ENCODE measurements at places on chromosomes 4 and X.

- no peak for DNase-seq
- no peak overlapping the region for H3K4me3 ChIP-seq
- H3K4me1 ChIP-seq, result no peaks in the 10 kb centered on the region
- H3K27ac ChIP-seq, result no peak overlapping the region
Observed at GRCh38 chrX:24862343-24862742, 153.4 kb downstream of the ARX start.

DNA sequence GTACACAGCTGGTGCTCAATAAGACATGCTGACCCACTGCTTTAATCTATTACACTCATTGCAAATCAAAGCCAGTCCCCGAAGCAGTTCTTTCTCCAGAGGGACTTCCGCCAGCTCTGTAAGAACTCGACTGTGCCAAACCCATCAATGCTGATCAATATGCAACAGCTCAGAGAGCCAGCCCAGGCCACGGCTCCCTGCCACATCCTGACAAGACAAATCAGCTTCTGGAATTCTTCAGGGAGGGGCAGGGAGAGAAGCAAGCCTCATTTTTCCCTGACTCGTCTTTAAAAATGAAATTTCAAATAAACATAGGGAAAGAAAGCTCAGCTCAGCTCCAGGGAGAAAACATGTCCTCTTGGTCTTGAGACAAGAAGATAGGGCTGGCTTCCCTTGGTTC, 5.3 kb upstream of the ADRA2C start:
- no peak overlapping the region for H3K27ac ChIP-seq
- H3K4me3 ChIP-seq, result no peak overlapping the region
- H3K36me3 ChIP-seq, result no peaks in the 10 kb centered on the region
- peaks cover 21% of the 10 kb centered on the region for H3K27me3 ChIP-seq

DNA sequence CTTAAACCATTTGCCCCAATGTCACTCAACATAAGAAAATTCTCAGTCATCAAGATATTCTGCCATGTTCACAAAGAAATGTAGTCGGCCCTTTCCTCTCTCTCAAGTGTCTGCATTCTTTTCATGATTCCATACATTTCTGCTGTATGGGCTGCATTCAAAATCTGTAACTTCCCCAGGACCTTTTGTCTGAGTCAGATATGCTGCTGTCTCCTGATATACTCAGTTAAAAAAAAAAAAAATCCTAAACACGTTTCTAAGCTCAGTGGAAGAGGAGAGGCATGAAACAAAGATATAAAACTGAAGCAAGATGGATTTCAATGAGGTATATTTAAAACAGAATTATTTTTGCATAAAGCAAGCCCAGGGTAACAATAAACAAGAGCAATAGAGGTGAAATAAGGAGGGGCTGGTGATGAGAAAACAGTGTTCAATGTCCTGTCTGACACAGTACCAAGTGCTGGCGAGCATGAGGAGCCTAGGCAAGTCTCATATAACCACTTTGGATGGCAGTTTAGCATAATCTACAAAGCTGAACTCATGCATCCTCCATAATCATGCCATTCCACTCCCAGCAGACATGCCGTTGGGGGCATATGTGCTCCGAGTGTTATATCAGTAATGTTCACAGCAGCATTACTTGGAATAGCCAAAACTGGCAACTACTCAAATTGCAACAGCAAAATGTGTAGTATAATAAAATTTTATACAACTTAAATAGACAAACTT, 76.7 kb downstream of the MANBA start:
- H3K4me3 ChIP-seq, result no peak overlapping the region
- no peaks in the 10 kb centered on the region for H3K4me1 ChIP-seq
- H3K27ac ChIP-seq, result no peak overlapping the region

DNA sequence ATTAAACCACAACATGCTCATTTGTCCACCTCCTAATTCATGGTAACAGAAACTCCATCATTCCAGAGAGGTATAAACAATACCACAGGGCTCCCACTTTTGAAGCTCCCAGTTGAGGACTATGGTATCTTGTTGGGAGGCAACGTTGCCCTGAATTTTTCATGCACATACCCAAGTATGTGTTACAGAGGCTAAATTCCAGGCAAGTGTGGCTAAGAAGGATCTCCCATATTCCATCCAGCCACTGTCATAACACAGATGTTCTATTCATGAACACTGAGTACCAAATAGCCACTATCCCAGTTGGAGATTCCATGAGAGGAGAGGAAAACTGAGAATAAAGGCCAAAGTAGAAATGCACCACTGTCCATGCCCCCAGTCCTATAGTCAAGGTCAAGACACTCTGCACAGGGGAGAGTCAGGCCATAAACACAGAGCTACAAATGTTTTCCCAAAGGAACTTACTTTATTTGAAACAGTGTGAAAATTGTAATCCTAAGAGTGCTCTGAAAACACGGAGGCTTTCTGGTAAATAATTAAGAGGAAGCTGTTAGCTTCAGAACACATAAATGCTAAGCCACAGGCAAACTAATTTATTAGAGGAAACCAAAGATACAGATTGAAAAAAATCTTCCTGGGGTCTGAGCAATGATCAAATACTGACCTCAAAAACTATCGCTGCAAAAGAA, 42.4 kb upstream of the TMPRSS11B start:
- peak; percentile 4 for DNase-seq
- no peak overlapping the region for H3K4me3 ChIP-seq
- no peaks in the 10 kb centered on the region for H3K27me3 ChIP-seq
- H3K27ac ChIP-seq, result no peak overlapping the region
- peaks cover 12% of the 10 kb centered on the region for H3K4me1 ChIP-seq

DNA sequence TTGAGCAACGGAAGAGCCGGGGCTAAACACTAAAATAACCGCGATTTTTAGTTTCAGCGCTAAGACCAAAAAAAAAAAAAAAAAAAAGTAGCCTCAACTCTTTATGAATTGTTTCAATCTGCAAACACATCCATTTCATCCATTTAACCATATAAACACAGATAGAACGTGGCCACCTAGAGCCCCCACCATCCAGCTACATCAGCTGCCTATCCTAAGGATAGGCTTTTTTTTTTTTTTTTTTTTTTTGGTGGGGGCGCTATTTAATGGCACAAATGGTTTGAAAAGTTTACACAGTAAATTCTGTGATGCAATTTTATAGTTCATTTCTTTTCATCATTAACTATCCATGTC, 492 bp upstream of the HDAC8 start:
- no peak for DNase-seq
- H3K27ac ChIP-seq, result no peak overlapping the region
- peak overlapping the region; percentile 68 for H3K4me3 ChIP-seq
- H3K36me3 ChIP-seq, result peaks cover 10% of the 10 kb centered on the region
- H3K27me3 ChIP-seq, result no peaks in the 10 kb centered on the region
- H3K4me1 ChIP-seq, result no peaks in the 10 kb centered on the region

- no peak overlapping the region for H3K27ac ChIP-seq
- no peaks in the 10 kb centered on the region for H3K4me1 ChIP-seq
- DNase-seq, result no peak
- no peak overlapping the region for H3K4me3 ChIP-seq
Observed at GRCh38 chrX:71671043-71671780, 3.9 kb downstream of the LOC101059915 start.

- H3K27ac ChIP-seq, result no peak overlapping the region
- peaks cover 3% of the 10 kb centered on the region for H3K27me3 ChIP-seq
- H3K36me3 ChIP-seq, result no peaks in the 10 kb centered on the region
Observed at GRCh38 chrX:18098763-18099162, 121.9 kb downstream of the BEND2 start.

GRCh38 chr4:5381961-5382441, 326.4 kb downstream of the EVC2 start:
- no peak overlapping the region for H3K4me3 ChIP-seq
- no peaks in the 10 kb centered on the region for H3K27me3 ChIP-seq
- no peak overlapping the region for H3K27ac ChIP-seq
- no peaks in the 10 kb centered on the region for H3K36me3 ChIP-seq
- no peak for DNase-seq

- no peaks in the 10 kb centered on the region for H3K36me3 ChIP-seq
- H3K27ac ChIP-seq, result no peak overlapping the region
- no peaks in the 10 kb centered on the region for H3K27me3 ChIP-seq
- H3K4me1 ChIP-seq, result no peaks in the 10 kb centered on the region
- H3K4me3 ChIP-seq, result no peak overlapping the region
Observed at GRCh38 chr4:77432717-77433417, 172.8 kb upstream of the CXCL13 start.

DNA sequence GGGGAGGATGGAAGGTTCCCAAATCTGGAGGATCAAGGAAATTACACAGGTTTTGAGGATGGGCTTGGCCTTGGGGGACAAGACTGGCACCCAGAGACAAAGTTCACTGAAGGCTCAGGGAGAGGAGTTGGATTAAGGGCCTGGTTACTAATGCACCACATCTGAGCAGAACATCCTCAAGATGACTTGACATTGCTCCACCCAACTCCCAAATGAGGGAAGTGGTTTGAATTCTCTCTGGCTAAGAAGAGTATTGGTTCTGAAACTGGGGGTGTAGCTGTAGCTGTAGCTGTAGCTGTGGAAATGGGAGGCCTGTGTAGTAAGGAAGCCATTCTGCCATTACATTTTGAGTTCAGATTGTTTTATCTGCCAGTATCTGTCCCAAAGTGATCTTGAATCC, 129.4 kb downstream of the RASL11B start:
- H3K4me1 ChIP-seq, result no peaks in the 10 kb centered on the region
- H3K27me3 ChIP-seq, result no peaks in the 10 kb centered on the region
- no peak overlapping the region for H3K4me3 ChIP-seq

DNA sequence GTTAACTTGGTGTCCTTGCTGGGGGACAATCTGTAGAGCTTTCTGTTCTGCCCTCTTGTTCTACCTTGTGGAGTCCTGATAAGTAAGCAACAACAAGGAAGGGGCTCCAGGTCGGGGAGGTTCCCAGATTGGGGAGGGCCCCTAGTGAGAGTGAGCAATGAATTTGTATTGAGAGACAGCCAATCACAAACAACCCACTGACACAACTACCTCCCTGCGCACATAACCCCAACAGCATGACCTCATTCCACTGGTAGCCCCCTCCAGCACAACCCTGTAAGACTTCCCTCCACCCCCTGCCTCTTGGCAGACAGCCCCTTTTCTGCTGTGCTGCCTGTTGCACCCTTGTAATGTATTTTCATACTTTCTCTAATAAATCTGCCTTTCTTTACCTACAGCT, 19.7 kb upstream of the PNPLA4 start:
- no peaks in the 10 kb centered on the region for H3K4me1 ChIP-seq
- no peak for DNase-seq
- H3K36me3 ChIP-seq, result no peaks in the 10 kb centered on the region
- no peak overlapping the region for H3K27ac ChIP-seq
- no peaks in the 10 kb centered on the region for H3K27me3 ChIP-seq
- no peak overlapping the region for H3K4me3 ChIP-seq

- H3K4me3 ChIP-seq, result no peak overlapping the region
- no peak overlapping the region for H3K27ac ChIP-seq
- H3K4me1 ChIP-seq, result no peaks in the 10 kb centered on the region
Observed at GRCh38 chrX:118948270-118948669, 26.1 kb upstream of the LONRF3 start.

DNA sequence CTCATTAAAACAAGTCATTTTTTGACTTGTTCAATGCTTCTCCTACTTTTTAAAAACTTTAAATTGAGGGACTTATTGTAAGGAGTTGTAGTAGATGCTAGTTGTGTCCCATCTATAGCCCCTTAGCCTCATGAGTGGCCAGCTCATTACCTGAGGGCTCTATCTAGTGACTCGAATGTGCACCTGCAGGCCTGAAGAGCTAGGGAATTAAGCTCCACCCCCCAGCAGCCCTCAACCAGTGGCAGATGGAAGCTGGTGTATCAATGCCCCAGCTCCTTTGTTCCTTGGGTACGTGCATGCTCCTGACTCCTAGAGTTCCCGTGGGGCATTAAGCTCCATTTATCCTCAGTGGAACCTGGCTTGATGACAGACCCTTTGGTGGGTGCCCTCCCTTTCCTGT, 146.7 kb upstream of the FAM9B start:
- no peak for DNase-seq
- H3K27me3 ChIP-seq, result no peaks in the 10 kb centered on the region
- no peaks in the 10 kb centered on the region for H3K36me3 ChIP-seq
- no peak overlapping the region for H3K4me3 ChIP-seq
- H3K4me1 ChIP-seq, result no peaks in the 10 kb centered on the region

DNA sequence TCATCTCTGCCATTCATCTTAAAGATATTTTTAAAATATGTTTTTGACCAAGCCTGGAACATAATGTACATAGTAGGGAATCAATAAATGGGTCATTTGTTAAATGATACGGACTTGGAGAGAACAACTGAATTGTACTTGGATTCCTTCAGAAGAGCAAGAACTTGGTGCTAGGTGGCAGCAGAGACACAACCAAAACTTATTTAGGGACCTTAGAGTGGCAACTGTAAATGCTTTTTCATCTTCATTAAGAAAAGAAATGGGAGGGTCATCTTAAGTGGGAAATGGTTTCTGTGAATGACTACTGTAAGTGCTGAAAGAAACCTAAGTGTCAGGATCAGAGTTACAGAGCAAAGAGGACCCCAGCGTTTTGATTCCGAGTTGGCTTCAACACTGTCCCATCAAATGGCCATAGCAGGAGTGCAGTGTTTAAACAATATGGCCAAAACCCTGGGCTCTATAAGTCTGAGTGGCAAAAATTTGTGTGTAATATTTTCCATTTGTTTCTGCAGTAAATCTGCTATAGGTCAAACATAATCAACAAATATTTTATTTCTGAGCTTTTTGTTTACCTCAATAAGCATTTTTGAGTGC, 213.6 kb downstream of the PALLD start:
- no peak overlapping the region for H3K4me3 ChIP-seq
- H3K27me3 ChIP-seq, result no peaks in the 10 kb centered on the region
- no peaks in the 10 kb centered on the region for H3K36me3 ChIP-seq
- DNase-seq, result peak; percentile 44
- peaks cover 3% of the 10 kb centered on the region for H3K4me1 ChIP-seq

DNA sequence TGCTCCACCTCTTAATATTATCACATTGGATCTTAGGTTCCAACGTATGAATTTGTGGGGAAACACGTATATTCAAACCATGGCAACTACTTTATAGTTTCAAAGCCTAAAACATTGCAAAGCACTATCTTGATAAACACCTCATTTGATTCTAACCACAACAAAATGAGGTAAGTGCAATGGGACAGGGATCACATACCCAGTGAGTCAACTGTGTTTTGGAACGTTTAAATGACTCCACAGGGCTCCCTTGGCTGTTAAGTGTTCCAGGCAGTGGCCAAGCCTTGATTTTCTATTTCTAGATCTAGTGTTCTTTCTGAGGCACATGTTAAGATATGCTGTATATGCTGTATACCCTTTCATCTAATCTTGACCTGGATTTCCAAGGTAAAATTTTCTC, 54.5 kb upstream of the C1QTNF7 start:
- no peak for DNase-seq
- no peaks in the 10 kb centered on the region for H3K4me1 ChIP-seq
- no peaks in the 10 kb centered on the region for H3K36me3 ChIP-seq
- no peak overlapping the region for H3K27ac ChIP-seq
- no peak overlapping the region for H3K4me3 ChIP-seq
- no peaks in the 10 kb centered on the region for H3K27me3 ChIP-seq

DNA sequence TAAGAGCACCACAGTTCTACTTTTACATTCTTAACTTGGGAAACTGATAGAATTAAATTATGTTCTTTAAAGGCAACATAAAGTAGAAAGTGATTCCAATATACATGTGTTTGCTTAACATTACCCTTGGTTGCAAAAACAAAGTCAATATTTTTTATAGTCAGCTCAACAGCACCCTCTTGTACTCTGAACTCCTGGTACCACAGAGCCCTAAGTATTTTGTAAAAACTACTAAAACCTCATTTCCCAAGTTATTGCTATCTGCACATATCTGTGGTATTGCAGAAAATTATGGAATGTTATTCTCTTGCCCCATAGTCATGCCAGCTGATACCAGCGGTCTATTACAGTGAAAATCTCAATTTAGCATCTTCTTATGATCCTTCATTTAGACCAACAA, 2.9 kb downstream of the KIF4A start:
- no peaks in the 10 kb centered on the region for H3K4me1 ChIP-seq
- no peak for DNase-seq
- no peak overlapping the region for H3K4me3 ChIP-seq
- H3K27ac ChIP-seq, result no peak overlapping the region
- no peaks in the 10 kb centered on the region for H3K27me3 ChIP-seq

GRCh38 chr4:102735582-102735981, 25.2 kb downstream of the MANBA start:
- no peaks in the 10 kb centered on the region for H3K27me3 ChIP-seq
- peaks cover 3% of the 10 kb centered on the region for H3K36me3 ChIP-seq
- DNase-seq, result no peak

Data from large intestine (tissue), 12 donors.